Pulmonary artery endothelial cell (primary cell): ENCODE measurements at places on chromosomes 2 and 18. TPM values are rescaled to one million over a fixed set of nuclear protein-coding genes. Genes with fewer than 3 reads are reported as not detected.

KIF1A gene
- 0.07 TPM in 1 of 2 replicates, not detected in the other for total RNA-seq

ARPC2 gene
- 402 and 446 TPM in 2 replicates for total RNA-seq

WDR54 gene
- total RNA-seq: 40.7 and 59.7 TPM in 2 replicates

ANO7 gene
- 0.25 and 0.59 TPM in 2 replicates for total RNA-seq

SRD5A2 gene
- total RNA-seq: not detected in 2 replicates

ZNF516 gene
- total RNA-seq: 9.3 and 10.0 TPM in 2 replicates

DNA sequence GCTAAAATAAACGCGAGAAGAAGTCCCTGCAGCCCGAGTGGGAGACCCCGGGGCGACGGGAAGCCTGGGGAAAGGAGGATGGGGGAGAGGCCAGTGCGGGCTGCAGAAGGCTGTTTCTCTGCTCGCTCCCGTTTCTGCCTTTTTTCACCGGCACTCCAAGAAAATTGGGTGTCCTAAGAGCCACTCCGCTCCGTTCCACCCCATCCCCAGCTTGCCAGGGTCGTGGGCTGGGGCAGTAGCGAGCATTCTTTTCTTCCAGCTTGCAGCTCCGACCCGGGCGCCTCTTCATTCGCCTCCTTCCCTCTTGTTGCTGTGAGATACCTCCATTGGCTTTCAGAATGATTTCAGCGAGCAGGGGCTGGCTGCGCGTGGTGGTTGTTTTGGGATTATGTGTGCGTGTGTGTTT is 1.1 kb downstream of the HOXD3 start:
- no peak for DNase-seq
